Stimulated activated CD8-positive, alpha-beta memory T cell treated with anti-CD3 and anti-CD28 coated beads, Interleukin-15, amount 100 ng/mL, for 24 hours (primary cell): ENCODE measurements at places on chromosomes 6 and 20.

DNA sequence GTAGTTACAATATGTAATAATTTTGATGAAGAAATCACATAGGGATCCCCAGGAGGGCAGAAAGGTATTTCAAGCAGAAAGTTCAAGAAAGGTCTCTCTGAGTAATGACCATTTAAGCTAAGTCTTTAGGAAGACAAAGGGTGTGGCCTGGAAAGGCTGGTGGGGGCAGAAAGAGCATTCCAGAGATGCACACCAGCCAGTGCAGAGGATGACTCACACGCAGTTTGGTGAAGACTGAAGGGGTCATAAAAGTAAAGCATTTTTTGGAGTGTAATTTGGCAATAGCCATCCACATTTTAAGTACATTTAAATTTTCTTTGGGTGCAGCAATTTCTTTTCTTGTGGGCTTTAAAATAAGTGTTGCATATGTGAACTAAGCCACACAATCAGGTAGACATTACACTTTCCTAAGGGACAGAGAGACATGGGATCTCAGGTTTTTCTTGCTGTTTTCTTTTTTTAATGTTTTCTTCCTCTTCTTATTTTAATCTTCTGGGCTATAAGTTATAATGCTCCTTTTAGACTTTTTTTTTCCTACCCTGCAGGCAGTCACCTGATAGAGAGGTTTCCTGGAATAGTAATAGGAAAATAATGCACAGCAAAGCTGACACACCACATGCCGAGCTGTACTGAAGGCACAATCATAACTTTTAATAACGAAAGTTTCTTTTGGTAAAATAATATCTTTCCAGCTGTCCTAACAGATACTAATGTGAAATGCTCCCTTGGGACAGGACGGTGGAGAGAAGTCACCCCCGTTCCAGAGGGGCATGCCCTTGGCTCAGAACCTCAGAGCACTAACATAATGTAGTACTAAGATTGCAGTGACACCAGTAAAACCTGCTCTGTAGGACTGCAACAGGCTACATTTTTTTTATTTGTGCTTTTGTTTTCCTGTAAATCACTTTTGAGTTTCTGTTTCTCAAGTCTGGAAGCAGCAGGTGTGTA is 49.6 kb upstream of the PTPRK start:
- DNase-seq, result no peak

GRCh38 chr20:59270380-59270779 is 30.0 kb upstream of the EDN3 start:
- DNase-seq, result no peak

- no peak for DNase-seq
These were observed 171.6 kb downstream of the UBE3D start for GRCh38 chr6:82893889-82894652.

DNA sequence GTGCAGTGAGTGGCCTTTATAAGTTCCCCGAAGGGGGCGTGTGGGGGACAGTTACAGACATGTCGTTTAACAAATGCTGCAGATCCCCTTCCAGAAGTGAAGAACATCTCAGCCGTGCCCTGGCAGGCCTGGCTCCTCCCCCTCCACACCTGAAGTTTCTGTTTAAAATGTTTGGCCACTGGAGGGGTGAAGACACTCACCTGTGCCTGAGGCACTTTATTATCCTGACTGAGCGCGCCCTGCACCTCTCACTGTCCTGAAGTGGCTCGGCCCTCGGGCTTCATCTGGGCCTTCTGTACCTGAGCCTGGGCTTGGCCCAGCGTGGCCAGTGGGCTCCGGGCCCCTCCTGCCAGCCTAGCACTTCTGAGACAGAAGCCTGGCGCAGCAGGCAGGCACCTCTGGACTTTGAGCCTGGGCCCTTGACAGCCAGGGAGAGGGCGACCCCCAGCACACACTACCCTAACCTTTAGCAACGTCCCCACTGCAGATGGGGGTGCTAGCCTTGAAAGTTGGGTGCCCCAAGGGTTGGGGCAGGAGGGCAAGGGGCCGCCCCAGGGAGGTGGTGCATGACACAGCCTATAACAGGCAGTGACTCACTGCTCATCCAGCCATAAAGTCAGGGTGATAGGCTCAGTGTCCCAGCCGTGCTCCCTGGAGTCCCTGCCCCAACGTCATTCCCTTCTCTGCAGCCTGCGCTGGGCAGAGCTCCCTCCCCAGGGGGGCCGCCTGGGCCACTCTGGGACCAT is 13.6 kb upstream of the GATA5 start:
- no peak for DNase-seq

DNA sequence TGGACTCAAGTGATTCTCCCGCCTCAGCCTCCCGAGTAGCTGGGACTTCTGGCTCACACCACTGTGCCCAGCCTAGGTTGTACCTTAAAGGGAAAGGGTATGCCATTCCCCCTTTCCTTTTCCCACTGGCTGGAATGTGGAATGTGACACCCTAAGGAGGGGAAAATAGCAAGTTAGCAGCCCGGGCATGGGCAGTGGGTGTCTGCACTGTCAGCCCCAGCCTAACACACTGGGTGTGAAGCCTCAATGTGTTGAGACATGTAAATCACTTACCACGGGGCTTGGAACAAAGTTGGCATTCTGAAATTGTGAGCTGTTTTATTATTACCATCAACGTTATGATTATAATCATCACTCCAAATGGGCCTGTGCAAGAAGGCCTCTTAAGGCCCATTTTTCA is 80.8 kb upstream of the PTPN1 start:
- DNase-seq, result no peak

DNA sequence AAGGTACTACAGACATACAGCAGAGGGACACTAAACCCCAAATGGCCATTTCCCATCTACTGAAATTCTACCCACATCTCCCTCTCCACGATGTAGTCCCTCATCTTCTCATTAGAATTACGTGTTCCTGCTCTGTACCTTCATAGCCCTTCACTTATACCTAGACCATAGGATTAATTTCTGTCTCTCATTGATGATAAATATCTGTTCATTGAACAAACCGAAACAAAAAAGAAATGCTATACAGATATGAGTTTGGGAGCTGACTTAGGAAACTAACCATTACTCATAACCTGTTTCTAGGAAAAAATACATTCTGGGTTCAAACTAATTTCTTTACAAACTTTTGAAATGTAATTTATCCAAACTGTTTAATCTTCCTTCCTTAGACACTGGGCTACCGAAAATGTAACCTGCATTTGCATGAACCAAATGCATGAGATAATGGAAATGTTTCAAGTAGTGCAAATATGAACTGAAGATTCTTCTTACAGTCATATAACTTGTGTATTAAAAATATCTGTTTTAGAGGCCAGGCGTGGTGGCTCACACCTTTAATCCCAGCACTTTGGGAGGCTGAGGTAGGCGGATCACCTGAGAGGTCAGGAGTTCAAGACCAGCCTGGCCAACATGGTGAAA is 85.3 kb downstream of the GJA10 start:
- DNase-seq, result no peak

GRCh38 chr6:15398633-15399275 is 152.9 kb downstream of the JARID2 start:
- no peak for DNase-seq

- no peak for DNase-seq
These were observed 7.1 kb downstream of the RPS6KA2 start for GRCh38 chr6:166619912-166620311.
